Thymus (tissue), 14 donors: ENCODE measurements at places on chromosomes 4 and X.

GRCh38 chr4:20612313-20612712 lies 87.9 kb upstream of the PACRGL start:
- DNase-seq = no peak

DNA sequence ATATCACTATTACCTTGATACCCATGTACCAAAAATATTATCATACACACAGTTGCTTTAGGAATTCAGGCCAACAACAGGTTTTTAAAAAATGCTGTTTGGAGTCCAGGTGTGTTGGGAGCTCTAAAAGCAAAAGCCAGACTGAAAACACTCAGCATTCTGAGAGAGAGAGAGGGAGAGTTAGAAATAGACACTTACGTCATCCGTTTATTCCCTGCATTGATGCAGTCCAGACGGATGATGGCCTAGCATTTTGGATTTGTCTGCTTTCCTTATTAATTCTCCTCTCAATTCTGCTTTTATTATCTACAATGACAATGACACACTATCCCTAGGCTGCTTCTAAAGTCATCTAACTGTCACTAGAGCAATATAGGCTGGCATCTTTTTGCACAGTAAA lies 358.3 kb upstream of the BOD1L1 start:
- DNase-seq = no peak

DNA sequence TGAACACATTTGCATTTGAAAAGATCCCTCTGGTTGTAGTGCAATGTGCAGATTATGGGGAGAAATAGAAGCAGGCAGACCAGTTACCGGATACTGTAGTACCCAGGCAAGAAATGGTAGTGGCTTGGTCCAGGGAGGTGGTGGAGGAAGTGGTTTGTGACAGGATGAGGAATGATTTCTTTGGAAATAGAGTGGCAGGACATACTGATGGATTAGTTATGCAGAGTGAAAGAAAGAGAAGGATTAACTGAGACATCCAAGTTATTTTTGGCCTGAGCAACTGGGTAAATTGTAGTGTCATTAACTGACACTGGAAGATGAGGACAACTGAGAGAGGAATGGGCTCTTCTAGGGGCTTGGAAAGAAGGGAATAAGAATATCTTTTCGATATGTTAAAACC lies 139.7 kb downstream of the CFAP299 start:
- DNase-seq = no peak

DNA sequence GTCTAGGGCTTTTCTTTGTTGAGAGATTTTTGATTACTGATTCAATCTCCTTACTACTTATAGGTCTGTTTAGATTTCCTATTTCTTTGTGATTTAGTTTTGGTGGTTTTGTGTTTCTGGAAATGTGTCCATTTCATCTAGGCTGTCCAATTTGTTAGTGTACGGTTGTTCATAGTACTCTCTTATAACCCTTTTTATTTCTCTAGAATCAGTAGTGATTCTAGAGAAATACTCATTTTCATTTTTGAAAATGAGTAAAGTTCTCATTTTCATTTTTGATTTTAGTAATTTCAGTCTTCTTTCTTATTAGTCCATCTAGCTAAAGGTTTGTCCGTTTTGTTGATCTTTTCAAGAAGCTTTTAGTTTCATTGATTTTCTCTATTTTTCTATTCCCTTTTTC lies 7.5 kb downstream of the IL13RA1 start:
- no peak for DNase-seq

DNA sequence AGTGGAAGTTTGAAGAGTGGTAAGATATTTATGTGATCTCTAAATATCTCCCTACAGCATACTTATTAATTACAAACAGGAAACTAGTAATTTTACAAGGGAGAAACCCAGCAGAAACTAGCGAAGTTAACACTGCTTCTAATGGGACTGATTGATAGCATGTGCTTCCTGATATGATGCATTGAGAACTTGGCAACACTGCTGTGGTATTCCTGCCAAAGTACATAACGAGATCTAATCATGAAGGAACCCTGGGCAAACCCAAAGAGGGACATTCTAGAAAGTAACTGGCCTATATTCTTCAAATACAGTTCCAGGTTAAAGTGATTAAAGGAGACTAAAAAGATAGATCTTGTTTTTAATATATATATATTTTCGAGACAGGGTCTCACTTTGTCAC lies 4.6 kb upstream of the GPR34 start:
- no peak for DNase-seq

- no peak for DNase-seq
These were observed 287.1 kb upstream of the ADGRL3 start for GRCh38 chr4:60913002-60913401.

GRCh38 chr4:113122066-113122465 lies 72.6 kb downstream of the ANK2 start:
- no peak for DNase-seq

- no peak for DNase-seq
These were observed 308.6 kb downstream of the PTTG2 start for GRCh38 chr4:38268837-38269236.

DNA sequence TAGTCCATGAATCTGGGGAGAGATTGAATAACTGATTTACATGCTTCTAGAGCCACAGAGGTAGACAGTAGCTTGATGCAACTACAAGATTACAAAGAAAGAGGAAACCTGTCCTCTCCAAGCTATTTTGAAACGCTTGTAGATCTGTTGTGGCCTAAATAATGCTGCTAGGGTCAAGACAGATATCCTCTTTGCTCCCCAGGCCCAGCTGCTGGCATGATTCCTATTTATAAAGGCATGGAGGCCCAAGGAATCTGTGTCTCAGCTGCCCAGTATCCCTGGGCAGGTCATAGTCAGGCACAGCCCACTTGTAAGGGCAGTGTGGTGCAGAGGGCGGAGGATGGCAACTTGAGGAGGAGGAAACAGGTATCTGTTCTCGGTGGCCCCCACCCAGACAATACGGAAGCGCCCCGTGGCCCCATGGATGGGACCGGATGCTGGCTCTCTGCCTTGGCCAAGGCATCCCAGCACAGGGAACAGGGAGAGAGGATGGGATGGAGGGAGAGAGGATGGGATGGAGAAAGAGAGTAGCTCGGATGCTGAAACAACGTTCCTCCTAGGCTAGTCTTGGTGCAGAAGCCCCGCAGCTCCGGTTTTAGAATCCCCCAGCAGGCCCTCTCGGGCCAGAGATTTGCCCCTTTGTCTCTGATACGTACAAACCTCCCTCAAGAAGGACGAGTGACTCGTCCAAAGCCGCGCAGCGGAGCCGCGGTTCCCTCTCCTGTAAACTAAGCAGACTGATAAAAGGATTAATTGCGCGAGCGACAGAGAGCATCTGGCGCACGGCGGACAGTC lies 767 bp upstream of the SMIM20 start:
- DNase-seq = peak; percentile 27

DNA sequence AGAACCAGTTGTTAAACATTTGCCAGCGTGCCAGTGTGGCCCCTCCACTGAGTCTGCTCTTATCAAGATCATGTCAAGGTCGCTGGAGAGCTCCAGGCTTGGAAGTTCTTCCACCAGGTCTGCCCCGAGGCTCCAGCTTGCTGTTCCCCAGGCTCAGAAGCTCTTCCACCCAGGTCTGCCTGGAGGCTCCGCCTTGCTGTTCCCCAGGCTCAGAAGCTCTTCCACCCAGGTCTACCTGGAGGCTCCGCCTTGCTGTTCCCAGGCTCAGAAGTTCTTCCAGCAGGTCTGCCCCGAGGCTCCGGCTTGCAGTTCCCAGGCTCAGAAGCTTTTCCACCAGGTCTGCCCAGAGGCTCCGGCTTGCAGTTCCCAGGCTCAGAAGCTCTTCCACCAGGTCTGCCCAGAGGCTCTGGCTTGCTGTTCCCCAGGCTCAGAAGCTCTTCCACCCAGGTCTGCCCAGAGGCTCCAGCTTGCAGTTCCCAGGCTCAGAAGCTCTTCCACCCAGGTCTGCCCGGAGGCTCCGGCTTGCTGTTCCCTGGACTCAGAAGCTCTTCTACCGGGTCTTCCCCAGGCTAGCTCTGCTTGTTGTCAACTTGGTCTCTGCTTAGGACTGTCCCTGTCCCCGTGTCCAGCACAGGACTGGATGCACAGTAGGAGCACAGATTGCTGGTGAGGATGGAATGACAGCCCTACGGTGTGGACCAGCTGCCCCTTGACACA lies 54.4 kb downstream of the HMX1 start:
- no peak for DNase-seq

DNA sequence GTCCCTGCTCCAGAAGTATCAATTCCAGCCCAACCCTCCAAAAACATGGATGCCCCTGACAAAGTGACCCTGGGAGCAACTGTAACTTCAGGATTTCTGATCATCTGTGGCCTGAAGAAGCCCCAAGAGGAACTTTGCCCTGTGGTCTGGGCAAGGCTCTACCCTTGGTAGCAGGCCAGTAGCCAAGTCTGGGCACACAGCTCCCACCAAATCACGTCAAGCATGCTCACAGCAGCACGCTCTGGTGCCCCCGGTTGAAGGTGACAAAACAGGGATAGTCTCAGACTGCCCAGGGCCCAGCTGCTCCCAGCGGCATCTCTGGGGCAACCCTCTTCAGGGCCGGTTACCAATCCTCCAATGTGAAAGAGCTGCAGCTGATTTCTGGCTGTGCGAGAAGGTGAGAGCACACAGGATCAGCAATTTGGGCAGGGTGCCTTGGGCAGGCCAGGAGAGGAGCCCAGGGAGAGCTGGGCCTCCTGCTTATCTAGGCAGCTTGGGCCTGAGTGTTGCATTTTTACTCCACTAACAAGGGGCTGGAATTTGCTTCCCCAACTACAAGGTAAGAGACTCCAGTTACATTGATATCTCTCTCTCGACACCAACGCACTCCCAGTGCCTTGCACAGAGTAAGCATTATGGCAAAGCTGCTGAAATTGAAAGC lies 418.1 kb downstream of the BCOR start:
- no peak for DNase-seq

DNA sequence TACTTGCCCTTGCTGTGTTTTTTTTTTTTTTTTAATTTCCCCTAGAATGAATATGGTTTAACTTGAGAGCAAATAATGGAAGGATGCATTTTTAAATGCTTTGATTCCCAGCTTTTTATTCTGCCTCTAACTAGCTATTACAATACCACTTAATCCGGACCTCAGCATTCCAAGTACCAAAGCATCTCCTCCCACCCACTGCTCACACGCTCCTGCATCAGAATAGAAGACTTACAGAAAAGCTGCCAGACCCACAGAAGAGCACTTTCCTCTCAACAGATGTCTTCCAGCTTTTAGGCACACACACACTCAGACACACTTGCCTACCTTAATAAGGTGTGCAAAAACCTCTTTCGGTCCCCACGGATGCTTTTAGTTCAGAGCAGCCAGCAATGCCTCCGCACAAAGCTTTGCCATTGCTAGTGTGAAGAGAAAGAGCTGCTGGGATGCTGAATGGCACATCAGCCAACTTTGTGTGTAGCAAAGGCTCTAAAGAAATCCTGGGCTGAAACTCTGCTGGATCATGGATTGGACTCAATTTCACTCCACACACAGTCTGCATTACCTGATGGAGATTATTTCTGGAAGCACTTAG lies 1056.2 kb downstream of the DMD start:
- DNase-seq = no peak

GRCh38 chr4:148780426-148781005 lies 338.3 kb upstream of the NR3C2 start:
- DNase-seq = no peak

- no peak for DNase-seq
These were observed 97.5 kb upstream of the GATB start for GRCh38 chr4:151858356-151858755.

GRCh38 chr4:107701565-107701964 lies 18.5 kb downstream of the PAPSS1 start:
- DNase-seq = no peak

- DNase-seq = no peak
These were observed 71.9 kb downstream of the STARD8 start for GRCh38 chrX:68719181-68719903.

GRCh38 chr4:5609306-5610007 lies 98.9 kb downstream of the EVC2 start:
- no peak for DNase-seq

DNA sequence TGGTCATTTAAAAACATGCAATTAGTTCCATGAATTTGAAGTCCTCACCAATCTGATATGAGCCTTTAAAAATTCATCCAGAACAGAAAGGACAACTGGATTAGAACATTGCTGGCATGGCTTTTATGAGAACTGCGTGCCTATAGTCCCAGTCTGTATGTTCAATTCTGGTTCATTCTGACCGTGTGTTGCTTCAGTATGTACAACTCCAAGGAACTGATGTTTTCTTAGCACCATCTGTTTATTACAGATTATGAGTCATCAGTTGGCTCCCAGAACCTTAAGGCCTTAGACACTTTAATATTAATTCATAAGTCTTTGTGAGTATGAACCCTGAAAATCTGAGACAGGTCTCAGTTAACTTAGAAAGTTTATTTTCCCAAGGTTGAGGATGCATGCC lies 115.0 kb downstream of the CEP44 start:
- DNase-seq = no peak

DNA sequence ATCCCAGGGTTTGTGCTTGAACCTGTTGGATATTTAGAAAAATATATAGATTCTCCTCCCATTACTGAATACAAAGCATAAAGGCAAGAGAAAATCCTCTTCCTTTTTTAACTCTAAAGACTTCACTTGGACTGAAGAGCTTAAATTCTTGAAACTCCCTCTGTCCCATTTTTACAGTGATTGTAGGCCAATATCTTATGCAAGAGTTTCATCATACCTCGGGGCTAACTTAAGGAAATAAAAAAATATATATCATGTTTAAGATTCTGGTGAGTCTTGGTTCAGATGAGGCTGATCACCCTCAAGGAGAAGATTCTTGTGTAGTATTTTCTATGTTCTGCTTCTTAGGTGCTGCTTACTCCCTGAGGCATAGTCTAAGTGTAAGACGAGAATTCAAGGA lies 1449.6 kb downstream of the C4orf33 start:
- no peak for DNase-seq

GRCh38 chr4:147423229-147423628 lies 57.7 kb upstream of the EDNRA start:
- DNase-seq = no peak

DNA sequence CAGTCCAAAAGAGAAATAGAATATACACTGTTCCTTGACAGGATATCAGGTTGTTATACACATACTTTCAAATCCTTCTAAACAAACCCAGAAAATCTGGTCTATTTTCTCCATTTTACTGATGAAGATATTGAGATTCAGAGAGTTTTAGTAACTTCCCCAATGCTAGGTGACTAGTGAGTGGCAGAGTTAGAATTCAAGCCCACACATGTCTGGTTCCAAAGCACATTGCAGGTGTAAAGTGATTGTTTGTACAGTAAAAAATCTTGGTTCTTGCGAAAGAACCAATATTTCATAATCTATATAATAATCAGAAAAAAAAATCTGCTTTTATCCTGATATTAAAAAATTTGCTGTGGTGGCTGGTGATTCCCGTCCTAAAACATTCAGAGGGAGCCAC lies 39.5 kb upstream of the EMCN start:
- DNase-seq = no peak

GRCh38 chr4:111113591-111113990 lies 490.7 kb upstream of the PITX2 start:
- no peak for DNase-seq

DNA sequence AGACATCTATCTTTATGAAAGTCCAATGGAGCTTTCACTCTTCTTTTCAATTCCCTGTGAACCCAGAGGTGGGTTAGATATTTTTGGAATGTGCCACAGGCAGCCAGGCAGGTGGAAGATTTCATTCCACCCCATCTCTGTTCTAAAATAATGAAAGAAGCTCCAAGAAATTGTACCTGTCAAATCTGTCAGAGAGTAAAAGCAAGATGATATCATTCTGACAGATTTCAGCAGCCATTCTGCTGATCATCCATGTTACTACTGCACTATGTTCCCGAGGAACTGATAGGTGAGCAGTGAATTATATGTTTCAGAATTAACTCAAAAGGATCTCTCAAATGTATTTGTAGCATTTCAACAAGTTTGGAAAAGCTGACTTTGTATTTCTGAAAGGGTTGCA lies 339.5 kb upstream of the SPANXN4 start:
- DNase-seq = no peak
